ENCODE measurements at places on chromosomes 1 and 21.

DNA sequence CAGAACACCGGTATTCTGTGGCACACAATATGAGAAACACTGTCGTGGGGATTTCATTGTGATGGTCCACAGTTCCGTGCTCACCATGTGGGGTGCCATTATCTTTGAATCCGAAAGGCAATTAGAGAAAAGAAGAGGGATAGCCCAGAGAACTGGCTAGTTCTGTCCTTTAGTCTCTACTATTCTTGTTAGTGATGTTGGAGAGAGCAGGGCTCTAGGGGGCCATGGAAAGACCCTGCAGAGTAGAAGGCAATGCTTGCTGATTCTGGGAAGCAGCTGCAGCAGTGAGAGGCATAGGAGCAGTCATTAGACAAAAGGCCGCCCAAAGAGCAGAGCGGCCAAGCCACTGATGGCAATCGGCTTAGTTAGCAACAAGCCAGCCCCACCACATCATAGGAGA, 146.3 kb downstream of the TSEN15 start:
- DNase-seq: no peak

DNA sequence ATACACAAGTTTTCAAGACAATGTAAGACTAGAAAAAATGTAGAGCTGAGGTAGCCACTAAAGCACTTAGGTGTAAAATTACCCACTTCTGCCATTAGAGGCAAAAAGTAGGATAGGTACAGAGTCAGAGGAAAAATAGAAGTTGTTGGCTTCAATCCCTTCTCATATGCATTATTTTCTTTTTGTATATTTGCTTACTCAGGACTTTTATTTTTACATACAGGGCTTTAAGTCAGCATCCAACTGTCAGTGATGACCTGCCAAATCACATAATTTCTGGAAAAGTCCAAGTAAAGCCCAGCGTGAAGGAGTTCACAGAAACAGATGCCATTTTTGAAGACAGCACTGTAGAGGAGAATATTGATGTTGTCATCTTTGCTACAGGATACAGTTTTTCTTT, 211.0 kb upstream of the POGK start:
- DNase-seq: no peak

DNA sequence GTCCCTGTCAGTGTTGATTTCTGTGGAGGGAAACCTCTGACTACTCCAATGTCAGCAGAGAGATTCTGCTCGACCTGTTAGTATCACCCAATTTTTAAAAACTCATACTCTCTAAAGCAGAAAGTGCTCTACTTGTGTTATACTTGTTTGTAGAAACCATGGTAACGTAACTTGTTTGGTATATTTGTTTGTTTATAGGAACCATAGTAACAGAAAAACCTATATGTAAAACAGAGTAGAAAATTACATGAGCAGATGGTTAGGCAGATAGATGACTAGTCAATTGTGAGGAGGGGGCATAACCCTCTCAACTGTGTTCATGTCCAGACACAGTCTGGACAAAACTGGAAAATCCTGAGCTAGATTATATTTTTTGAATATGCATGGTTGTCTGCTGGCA, 6.7 kb downstream of the TRIM45 start:
- no peak for DNase-seq

- no peak for DNase-seq
Observed at GRCh38 chr1:227482023-227482299, 81.4 kb upstream of the ZNF678 start.

DNA sequence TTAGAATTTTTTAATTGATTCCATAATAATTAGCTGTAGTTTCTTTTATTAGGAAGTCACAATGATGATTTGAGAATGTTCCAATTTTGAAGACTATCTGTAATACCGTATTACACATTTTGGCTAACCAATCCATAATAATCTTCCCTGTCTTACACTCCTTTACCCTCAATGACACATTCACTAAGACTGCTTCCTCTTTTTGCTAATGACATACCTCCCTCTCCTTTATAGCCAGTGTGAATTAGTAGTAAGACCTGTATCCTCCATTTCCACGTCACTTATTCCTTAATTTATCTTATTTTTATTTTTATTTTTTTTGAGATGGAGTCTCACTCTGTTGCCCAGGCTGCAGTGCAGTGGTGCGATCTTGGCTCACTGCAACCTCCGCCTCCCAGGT, 10.1 kb downstream of the KDM1A start:
- DNase-seq: no peak

- DNase-seq: no peak
Observed at GRCh38 chr1:233707880-233708815, 94.2 kb downstream of the KCNK1 start.

GRCh38 chr1:108961198-108961597, 2.1 kb downstream of the CLCC1 start:
- DNase-seq: no peak

- DNase-seq: no peak
Observed at GRCh38 chr1:109259674-109260557, 10.6 kb downstream of the CELSR2 start.

- no peak for DNase-seq
Observed at GRCh38 chr1:115429241-115429640, 91.2 kb upstream of the NGF start.

GRCh38 chr1:244953901-244954300, 89.6 kb upstream of the HNRNPU start:
- DNase-seq: no peak

DNA sequence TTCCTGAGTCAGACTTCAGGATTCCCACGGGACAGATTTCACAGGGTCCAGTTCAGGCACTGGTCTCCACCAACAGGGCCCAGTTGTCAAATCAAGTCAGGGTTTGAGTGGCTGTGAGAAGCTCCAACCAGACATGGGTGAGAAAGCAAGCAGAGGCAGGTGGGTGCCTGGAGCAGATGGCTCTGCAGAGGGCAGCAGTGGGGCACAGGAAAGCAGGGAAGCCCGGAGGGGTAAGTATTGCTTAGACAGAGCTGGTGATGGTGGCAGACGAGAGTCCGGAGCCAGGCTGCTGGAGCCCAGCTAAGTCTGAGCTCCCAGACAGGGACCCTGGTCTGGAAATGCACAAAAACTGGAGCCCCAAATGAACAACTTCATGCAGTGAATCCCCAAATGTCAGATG, 40.4 kb downstream of the RIMS3 start:
- DNase-seq: no peak

- no peak for DNase-seq
Observed at GRCh38 chr1:193123751-193124150, 1.9 kb downstream of the CDC73 start.

GRCh38 chr1:192703283-192704206, 67.6 kb downstream of the RGS13 start:
- DNase-seq: no peak

DNA sequence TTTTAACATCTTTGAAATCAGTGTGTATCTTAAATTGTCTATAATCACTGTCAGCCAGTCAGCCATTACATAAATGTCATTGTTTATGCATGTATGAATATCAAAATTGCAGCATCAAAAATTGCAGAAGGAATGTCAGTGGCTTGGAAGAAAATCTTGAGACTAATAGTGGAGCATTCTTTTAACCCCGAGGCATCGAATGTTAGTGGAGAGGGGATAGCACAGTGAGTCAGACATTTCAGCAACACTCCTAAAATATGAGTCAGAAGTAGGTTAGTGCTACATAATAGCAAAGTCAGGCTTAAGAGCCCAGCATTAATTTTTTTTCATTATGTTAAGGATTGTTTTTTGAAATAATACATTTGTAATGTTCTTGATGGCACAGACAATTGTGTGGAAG, 45.5 kb downstream of the SNRPE start:
- DNase-seq: no peak

GRCh38 chr1:86750530-86750929, 46.2 kb downstream of the SH3GLB1 start:
- no peak for DNase-seq

- peak; percentile 15 for DNase-seq
Observed at GRCh38 chr1:21496886-21497285, 12.3 kb upstream of the ALPL start.

- no peak for DNase-seq
Observed at GRCh38 chr1:19765623-19766022, 34.1 kb downstream of the TMCO4 start.

- DNase-seq: no peak
Observed at GRCh38 chr1:29324771-29325351, 88.5 kb downstream of the PTPRU start.

- no peak for DNase-seq
Observed at GRCh38 chr1:166952002-166952746, 23.2 kb downstream of the ILDR2 start.

DNA sequence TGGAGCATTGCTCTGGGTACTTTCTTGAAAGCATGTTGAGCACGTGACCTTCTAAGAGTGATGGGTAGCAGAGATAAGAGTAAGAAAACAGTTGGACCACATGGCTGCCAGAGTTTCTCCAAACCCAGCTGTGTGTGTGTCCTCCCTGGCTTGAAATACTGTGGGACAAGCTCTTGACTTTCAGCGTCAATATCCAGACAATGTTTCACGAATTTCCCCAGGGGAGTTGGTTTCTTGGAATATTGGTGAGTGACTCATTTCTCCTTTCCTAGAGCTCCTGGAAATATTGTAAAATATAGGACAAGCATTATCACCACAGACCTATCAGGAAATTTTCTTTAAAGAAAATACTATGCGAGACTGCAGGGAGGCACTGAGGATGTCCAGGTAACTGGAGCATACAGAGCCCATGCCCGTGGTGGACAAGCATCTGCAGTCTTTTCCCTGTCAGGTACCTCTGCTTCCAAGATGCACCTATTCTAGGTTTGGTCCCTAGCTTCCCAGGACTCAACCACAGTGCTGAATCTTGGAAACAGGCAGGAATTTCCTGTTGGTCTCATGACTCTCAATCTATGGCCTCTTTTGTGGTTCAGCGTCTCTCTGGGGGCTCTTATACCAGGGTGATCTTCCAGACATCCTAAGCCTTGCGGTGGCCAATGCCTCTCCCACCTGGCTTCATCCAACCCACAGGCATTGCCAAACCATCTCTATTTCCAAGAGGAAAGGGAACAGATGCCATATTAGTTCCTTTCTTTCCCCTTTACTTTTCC, 67.4 kb downstream of the KCNJ6 start:
- no peak for DNase-seq

- DNase-seq: no peak
Observed at GRCh38 chr21:26977746-26978145, 10.9 kb upstream of the ADAMTS5 start.

DNA sequence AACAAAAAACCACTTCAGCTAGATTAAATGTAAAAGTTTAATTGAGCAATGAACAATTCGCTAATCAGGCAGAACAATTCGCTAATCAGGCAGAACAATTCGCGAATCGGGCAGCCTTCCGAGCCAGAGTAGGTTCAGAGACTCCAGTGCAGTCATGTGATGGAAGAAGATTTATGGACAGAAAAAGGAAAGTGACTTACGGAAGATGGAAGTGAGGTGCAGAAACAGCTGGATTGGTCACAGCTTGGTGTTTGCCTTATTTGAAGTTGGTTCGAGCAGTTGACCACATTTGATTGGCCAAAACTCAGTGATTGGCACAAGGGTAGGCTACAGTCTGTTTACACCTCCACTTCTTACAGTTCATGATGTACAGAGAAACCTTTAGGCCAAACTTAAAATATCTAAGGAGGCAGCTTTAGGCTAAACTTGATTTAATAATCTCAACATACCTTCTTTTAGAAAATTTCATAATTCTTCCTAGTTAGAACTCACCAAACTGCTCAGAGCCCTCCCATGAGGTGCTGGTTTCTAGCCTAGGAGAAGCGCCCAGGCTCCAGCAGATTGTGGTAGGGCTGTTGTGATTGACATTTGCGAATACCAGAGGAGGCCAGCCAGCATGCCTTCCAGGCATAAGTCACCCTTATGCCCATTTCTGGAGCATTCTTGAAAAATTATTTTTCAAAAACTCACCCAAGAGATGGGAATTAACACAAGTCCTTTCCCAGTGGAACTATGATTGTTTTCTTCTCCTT, 22.8 kb upstream of the KCNC4 start:
- DNase-seq: no peak

DNA sequence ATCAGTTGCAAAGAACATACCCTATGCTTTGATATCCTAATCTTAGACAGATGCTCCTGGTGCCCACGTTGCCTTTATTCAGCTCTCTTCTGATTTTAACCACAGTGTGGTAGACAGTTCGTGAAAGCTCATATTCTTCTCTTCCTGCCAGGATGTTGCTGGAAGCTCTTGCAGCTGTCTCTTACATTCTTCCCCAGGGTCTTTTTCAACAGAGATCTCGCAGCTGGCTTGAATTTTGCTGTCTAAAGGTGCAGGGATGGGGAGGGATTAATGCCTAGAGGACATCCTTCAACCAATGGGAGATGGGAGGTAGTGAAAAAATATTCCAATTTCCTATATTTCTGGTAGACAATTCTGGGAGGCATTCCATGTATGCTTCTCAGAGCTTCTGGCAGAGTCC, 150.0 kb upstream of the APP start:
- no peak for DNase-seq

DNA sequence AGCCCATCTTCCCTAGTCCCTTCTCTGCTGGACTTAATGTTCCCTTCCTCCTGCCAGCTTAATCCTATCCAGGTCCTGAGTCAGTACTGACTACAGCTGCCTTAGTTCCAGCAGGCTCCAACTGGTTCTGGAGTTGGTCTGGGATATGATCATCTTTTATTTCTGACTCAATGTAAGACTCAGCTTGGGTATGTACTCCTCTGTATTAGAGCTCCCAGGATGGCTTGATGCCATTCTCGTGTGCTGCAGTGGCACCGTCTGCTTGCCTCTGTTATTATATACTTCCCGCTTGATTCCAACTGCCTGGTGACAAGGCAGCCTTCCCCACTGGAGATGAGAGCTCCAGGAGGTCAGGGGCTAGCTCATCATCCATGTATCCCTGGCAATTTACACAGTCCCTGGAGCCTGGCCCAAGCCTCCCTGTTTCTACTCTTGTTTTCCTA, 164.4 kb upstream of the DPT start:
- DNase-seq: no peak

- no peak for DNase-seq
Observed at GRCh38 chr1:207918581-207918980, 7.7 kb upstream of the CD34 start.

DNA sequence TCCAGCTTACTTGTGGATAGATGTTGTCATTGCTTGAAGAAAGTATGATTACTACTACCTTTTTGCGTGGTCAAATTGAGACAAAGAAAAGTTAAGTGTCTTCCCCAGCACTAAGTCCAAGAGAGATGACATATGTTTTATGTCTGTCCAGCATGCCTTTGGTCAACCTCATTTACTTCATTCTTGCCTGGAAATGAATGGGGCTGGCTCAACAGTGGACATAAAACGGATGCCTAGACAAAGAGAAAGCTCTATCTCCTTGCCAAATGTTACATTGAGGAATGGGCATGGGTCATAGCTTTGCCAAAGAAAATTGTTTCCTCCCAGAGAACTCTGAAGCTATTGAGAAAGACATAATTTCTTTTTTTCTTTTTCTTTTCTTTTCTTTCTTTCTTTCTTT, 82.4 kb upstream of the PLPPR4 start:
- DNase-seq: no peak

All from sciatic nerve (tissue), 2 donors.